ENCODE measurements at places on chromosomes 11 and 22.
A peak's percentile ranks its signal among the peaks of the same experiment; 100 is the strongest.

GRCh38 chr22:35352214-35353111, 28.4 kb upstream of the HMOX1 start:
- DNase-seq: peak; percentile 56

GRCh38 chr11:117701781-117702180, 95.2 kb downstream of the DSCAML1 start:
- DNase-seq: no peak

DNA sequence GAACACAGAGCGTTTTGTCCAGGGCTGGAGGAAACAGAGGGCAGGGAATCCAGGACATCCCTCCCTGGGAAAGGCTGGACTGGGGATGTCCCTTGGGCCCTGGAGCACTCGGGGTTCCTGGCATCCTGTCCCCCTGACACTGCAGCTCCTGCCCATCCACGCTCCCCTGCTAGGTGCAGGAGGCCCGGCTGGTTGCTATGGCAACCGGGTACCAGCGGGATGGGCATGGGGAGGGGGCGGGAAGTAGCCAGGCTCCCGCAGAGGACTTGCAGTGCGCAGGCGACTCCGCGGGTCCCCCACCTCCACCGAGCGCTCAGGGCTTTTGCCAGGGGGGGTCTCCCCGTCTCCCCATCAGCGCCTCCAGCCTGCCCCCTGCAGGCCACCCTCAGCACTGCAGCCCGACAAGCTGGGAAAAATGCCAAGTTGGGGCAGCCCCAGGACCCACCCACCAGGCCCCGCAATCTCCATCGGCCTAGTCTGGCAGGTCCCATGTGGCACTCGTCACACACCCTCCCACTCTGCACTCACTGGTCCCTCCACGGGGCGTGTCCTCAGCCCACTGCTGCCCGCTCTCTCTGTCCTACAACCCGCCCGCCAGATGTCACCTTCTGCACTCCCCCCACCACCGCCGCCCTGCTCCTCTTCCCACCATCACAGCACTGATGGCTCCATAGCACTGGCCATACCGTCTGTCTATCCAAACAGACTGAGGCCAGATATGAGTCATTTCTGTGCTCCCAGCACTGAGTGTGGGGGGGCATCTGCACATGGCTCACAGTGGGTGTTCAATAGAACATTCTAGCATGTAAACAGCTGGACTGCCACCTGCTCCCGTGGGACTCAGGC, 31.5 kb downstream of the KIAA0930 start:
- peak; percentile 42 for DNase-seq

GRCh38 chr11:40290171-40290631, 1169.3 kb downstream of the LRRC4C start:
- no peak for DNase-seq

DNA sequence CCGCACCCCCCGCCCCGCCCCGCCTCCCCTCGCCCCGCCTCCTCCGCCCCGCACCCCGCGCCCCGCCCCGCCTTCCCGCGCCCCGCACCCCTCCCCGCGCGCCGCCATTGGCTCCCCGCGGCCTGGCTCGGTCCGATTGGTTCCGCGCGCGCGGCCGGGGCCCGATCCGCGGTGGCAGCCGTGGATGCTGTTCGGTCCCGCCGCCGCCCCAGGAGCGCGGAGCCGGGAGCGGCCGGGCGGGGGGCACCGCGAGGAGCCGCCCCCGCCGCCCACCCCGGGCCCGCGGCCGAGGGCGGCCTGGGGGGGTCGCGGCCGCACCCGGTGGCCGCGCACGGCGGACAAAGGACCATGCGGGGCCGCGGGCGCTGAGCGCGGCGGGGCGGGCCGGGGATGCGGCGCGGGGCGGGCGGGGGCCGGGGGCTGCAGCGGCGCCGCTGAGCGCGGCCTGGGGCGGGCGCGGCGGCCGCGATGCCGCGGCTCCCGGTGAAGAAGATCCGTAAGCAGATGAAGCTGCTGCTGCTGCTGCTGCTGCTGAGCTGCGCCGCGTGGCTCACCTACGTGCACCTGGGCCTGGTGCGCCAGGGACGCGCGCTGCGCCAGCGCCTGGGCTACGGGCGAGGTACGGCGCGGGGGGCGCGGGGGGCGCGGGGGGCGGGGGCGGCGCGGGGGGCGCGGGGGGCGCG, at the start of gene B4GALNT4:
Gene B4GALNT4, plus strand, starts transcription at position 164 of the 683 bp plus-strand sequence. Its CDS starts 305 bp downstream, at position 469.
- peak; percentile 50 for DNase-seq

DNA sequence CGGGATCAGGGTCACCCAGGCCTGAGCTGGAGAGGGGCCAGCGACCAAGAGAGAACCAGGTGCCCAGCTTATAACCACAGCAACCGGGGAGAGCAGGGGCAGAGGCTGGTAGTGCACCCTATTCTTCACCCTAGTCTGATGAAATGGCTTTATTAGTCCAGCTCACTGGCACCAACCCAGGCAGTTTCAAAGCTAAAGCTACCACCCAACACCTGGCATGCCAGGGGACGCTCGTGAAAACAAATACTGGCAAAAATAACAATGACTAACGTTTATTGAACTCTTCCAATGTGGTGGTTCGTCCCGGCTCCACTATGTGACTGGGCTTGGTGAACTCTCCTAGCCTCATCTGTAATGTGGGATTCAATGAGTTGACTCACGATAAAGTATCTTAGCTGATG, 30.6 kb downstream of the SCGB1A1 start:
- DNase-seq: no peak

DNA sequence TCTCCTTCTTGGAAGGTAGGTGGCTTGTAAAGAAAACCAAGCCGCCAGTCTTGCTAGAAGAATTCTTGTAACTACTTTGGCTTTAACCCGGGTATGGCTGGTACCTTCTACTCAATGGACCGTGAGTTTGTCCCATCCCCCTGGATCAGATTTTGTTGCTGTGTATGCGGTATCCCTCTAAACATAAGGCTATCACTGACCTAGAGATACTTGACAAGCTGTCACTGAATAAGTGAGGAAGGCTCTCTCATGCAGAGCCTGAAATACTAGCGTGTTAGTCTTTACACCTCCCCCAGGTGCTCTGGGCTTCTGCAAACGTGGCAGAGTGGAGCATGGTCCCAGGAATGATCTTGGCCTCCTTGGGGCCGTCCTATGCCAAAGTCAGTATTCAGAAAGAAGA, 34.5 kb downstream of the GLB1L2 start:
- DNase-seq: no peak

GRCh38 chr22:26502688-26503561, 9.3 kb downstream of the TFIP11 start:
- peak; percentile 63 for DNase-seq

DNA sequence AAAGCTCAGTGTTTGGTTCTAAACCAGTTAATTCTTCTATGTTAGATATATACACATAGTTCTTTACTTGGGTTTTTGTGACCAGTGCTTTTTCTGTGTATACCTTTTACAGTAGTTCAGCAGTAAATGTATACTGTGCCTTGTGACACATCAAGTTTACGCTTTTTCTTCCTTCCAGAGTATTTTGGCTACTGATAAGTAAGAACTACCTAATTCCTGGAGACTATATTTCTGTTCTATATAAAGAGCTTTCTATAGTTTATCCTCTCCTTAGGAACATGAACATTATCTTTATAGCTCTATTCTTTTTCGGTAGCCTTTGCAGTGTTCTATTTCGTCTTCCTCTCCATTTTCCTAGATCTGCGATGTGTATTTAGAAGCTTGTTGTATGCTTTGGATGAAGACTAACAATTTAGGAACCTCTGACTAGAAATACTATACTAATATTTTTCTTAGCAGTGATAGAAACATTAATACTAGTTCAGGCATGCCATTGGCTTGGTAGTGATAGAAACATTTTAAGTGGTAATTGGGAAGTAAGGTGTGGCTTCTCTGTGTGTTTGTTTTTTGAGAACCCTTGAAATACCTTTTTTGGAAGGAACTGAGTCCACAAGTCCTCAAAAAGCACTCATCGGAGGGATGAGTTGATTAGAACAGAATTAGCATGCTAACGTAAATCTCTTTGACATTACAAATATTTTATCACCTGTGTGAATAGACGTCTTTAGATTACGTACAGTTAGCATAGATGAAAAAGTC, 74.6 kb downstream of the ARHGEF12 start:
- DNase-seq: no peak

- DNase-seq: no peak
Measured at GRCh38 chr22:40396882-40397281, 26.5 kb downstream of the SGSM3 start.

DNA sequence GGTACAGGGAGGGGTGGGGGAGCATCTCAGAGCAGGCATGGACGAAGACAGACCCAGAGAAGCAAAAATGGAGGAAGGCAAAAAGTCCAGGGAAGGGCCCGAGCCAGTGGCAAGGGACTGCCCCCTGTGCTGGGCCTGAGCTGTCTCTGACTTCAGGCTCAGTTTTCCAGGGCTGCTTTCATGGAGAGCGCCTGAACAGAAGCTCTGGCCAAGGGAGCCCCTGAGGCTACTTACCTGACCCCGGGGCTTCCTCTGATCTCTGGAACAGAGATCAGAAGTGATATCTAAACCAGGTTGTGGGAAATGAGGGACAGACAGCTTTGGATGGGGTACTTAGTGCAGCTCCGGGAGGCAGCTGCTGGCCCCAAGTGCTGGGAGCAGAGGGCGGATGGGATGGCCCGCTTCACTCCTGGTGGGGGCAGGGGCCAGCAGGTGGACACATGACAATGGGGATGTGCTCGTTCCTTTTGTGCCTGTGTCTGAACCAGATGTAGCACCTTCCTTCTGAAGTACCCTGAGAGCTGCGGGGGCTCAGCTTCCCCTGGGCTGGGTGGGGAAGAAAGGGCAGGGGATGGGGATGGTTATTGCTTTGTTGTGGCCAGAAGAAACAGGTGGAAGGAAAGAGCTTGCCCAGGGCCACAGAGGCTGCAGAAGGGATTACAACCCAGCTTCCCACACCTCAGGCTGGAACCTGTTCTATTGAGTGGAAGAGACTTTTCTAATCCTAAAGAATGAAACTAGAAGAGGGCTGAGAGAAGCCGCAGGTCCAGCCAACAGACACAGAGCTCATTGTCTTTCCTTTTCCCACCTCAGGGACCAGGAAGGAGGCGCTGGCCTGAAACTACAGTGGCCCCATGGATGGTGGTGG, 5.7 kb downstream of the LRRC10B start:
- no peak for DNase-seq

GRCh38 chr11:62427630-62428233, 8.9 kb downstream of the SCGB1A1 start:
- no peak for DNase-seq

DNA sequence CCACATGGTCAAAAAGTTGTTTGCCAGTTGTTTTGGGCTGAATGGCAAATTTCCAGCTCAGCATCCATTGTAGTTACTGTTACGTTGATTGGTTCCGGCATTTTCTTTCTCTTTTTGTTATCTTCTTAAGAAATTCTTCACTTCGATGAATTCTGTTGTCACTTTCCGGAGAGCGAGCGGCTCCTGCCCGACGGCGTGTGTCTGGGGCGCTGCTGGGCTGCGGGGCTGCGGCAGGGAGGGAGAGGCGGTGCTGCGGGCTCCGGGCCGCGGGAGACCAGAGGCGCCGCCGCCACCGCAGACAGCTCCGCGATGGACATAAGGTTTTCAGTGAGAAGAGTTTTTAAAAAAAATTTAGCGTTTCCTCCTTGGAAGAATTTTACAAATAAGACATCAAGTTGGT, 117.4 kb downstream of the RRM1 start:
- no peak for DNase-seq

DNA sequence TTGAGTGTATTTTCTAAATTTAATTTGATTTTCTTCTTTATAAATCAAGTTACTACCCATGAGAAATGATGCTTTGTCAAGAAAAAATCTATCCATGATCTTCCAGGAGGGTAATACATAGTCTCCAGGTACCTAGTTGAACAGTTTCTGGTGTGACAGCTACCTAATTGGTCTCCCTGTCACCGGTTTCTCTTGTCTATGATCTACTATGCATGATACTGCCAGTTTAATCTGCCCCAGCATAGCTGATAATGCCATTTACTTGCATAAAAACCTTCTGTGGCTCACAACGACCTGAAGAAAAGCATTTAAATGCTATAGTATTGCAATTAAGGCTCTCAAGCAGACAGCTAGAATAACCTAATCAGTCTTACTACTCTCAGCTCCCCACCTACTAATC, 349.5 kb downstream of the DLG2 start:
- no peak for DNase-seq

DNA sequence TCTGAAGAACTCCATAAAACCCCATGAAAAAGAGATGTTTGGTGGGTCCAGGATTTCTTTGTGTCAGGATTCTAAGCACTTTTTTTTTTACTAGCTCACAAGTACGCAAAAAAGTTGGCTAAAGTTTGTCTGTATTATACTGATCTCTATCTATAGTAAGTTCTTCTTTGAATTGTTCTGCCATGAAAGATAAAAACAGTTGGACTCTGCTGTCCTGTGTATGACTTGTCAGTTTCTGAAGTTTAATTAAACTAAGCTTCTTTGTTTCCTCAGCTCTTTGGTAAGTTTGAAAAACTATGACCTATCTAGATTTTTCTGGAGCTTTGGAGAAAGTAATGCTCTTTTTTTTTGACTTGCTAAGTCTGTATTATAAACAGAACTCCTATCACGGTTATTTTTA, 812.2 kb upstream of the LUZP2 start:
- DNase-seq: no peak

DNA sequence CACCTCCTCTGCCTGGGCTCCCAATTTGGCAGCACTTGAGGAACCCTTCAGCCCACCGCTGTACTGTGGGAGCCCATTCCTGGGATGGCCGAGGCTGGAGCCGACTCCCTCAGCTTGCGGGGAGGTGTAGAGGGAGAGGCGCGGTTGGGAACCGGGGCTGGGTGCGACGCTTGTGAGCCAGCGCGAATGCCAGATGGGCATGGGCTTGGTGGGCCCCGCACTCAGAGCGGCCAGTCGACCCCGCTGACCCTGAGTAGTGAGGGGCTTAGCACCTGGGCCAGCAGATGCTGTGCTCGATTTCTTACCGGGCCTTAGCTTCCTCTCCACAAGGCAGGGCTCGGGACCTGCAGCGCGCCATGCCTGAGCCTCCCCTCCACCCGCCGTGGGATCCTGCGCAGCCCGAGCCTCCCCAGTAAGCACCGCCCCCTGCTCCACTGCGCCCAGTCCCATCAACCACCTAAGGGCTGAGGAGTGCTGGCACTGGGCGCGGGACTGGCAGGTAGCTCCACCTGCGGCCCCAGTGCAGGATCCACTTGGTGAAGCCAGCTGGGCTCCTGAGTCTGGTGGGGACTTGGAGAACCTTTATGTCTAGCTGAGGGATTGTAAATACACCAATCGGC, 58.3 kb upstream of the DEFB108B start:
- DNase-seq: no peak

Data from CD4-positive, alpha-beta T cell treated with Interleukin-17A for 4 hours (primary cell).